ENCODE measurements at places on chromosomes 2 and 18.
A peak's percentile ranks its signal among the peaks of the same experiment; 100 is the strongest.

DNA sequence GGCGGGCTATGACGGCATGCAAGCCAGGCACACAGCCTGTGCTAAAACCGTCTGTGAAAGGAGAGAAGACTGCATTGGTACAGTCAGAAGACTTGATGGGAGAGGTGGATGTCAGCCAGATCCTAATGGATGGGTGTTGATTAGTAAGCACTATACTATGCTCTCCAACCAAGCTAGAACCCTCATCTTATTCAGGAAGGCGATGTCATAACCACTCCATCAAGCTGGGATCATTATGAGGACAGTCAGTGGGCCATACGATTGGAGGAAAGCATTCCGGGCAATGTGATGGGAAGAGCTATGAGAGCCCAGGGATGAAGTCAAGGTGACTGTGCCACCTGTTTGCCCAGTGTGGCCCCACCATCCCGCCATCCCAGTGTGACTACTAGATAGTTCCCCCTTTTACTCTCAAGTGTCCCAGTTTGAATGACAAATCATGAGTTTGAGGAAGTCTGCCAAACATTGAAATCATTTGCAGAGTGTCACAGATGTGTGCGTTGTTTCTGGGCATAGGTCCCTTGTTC is 66.4 kb downstream of the MRPS9 start:
- DNase-seq: no peak

DNA sequence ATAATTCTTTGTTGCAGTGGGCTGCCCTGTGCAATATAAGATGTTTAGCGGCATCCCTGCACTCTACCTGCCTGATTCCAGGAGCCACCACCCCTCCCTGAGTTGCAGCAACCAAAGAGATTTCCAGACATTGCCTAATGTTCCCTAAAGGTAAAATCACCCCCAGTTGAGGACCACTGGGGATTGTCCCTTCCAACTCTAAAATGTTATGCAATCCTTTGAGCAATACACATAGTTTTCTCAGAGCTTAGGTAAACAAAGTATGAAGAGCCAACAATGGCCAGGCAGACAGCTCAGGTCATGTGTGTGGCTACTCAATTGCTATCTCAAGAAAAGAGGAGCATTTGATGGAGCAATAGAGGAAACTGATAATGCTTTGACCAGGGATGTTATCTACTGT is 87.0 kb downstream of the XDH start:
- no peak for DNase-seq

GRCh38 chr2:160372585-160372984 is 121.0 kb downstream of the RBMS1 start:
- no peak for DNase-seq

DNA sequence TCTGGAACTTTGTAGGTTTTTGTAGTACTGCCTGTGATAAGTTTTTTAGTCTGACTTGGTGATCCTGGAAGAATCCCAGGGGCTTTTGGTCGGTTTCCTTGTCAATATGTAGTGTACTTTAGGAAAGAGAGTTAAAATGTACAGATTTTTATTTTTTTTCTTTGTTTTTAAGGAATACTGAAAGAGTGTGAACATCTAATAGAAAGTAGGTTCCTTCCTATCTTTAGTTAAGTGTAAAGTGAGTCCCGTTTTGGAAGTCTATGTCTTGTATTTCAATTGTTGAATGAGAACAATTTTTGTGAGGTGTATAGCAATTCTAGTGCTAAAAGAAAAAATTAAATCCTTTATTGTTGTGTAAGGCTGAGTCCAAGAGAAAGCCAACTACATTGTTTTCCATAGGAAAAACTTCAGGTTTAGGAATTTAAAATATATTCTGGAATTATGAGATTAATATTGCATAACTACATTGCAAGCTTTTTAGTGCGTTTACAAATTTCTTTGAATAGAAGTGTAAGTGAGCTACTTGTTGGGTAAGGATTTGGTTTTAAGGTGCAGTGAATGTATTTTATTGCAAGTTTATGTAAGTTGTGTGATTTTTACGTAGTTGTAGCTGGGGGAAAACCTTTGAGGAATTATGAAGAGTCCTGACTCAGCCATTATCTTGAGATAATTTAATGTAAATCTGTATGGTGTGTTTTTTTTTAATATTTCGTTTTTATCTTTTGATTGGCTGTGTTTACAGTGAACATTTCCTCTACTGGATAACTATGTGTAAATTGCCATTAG is 1.7 kb downstream of the VAPA start:
- no peak for DNase-seq

DNA sequence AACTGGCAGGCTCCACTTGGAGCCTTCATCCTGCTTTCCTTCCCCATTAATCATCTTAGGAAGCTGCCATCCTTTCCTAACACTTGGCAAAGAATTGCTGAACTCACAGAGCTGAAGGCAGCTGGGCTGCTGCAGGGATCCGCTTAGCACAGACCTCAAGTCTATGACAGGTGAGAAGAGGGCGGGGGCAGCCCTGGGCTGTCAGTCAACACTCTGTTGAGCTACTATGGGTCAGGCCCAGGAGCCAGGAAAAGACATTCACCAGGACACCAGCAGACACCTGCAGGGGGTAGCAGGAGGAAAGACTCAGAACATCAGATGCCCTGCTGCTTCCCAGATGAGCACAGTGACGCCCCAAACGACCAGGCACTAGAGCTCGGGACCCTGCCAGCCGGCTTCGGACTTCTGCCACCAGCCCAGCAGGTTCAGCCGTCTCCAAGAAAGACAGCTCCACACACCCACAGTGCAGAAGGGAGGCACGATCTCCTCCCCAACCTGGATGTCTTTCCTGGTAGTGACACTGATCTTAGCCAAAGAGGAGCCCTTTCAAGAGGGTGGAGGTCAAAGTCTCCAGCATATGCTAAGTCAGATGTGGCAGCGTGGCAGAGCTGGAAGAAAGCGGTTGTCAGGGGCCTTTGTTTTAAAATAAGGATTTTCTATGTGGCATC is 55.2 kb downstream of the SNORC start:
- no peak for DNase-seq

DNA sequence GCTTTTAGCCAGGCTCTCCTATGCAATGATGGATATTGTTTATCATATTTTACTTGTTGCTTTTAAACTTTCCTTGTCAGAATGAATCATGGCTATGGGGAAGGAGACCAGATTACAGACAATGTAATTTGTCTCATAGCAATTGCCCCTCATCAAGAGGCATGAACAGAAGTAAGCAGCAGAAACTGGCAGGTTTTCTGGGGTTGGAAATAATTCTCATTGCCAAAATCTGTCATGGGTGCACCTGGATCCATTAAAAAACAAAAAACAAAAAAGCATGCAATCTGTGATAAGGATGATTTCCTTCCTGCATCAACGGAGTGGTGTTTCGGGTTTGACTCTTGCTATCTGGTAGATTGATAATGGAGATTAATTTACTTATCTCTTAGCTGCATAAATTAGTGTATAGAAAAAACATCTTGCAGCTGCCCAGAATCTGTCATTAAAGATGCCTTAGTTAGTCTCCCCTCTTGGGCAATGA is 419.6 kb downstream of the SOX11 start:
- DNase-seq: no peak

- no peak for DNase-seq
Observed at GRCh38 chr2:55108456-55109160, 58.4 kb upstream of the RTN4 start.

DNA sequence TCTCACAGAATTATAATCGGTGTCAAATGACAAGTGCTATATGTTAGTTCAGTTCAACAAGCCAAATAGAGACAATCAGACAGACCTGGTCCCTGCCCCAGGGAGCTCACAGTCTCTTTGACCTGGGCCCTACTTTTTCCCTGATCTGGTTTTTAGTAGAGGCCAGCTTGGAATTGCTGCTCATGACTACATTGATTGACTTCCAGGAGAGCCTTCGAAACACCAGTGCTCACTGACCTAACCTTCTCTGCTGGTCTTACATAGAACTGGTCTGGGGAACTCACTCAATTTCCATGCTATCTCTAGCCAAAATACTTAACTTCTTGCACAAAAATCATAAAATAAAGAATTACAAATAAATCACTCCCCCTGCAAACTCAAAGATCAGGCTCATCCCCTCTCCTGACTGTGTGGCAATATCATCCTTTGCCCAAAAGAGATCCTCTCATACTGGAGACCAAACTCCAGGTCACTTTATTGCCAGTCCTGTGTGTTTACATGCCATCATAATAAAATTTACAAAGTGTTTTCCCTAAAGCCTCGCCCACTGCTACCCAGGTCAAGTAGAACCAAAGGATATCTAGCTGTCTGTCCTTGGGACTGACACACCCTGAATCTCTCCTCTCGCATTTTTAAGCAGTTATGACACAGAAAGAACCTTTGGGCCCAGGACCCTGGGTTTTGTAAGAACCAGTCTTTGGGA is 53.2 kb downstream of the PROC start:
- no peak for DNase-seq

GRCh38 chr2:181546086-181546485 is 88.9 kb downstream of the ITGA4 start:
- no peak for DNase-seq

GRCh38 chr2:73931531-73932500 is 5.1 kb downstream of the DGUOK start:
- DNase-seq: no peak

GRCh38 chr2:206230060-206230762 is 44.3 kb upstream of the ZDBF2 start:
- peak; percentile 36 for DNase-seq

GRCh38 chr2:1791006-1791605 is 46.8 kb upstream of the PXDN start:
- no peak for DNase-seq

DNA sequence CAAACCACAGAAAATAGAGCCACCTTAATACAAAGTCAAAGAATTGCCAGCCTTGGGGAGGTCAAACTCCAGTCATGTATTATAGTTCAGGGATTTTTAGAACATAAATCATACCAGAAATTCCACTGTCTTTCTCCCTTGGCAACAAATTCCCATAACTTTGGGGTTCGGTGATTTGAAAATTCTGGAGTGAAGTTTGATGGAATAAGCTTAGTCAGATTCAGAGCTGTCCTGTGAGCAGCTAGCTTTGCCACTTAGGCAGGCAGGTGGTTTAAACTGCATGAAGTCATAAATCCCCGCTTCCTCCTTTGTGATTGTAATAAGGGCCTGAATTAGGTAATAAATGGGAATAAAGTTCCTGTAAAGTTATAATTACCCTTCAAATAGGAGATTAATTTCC is 457.0 kb upstream of the HNMT start:
- no peak for DNase-seq

DNA sequence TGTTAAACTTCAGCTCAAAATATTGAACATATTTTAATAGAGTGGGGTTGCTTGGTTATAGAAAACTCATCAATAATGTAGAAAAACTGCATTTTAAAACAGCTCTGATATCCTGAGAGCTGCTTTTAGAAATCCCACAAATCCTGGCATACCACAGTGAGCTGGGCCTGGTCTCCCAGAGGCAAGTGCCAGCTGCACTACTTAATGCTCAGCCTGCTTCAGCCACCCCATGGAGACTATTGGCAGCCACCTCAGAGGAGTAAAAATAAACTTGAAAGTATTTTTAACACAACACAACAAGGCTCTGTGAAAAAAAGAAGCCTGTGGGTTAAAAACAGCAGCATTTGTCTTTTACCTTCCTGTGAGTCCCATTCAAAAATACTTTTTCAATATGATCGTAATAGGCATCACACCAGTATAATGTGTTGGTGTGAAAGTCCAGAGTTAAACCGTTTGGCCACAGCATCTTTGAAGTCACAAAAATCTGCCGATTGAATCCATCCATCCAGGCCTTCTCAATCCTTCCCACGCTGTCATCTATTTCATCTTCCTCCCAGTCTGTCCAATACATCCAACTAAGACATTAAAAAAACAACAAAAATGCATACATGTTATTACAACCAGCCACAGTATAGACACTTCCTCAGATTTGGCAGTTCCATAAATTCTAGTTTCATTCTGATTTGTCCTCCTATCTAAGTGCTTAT is 1115.3 kb downstream of the LRP1B start:
- DNase-seq: peak; percentile 19

DNA sequence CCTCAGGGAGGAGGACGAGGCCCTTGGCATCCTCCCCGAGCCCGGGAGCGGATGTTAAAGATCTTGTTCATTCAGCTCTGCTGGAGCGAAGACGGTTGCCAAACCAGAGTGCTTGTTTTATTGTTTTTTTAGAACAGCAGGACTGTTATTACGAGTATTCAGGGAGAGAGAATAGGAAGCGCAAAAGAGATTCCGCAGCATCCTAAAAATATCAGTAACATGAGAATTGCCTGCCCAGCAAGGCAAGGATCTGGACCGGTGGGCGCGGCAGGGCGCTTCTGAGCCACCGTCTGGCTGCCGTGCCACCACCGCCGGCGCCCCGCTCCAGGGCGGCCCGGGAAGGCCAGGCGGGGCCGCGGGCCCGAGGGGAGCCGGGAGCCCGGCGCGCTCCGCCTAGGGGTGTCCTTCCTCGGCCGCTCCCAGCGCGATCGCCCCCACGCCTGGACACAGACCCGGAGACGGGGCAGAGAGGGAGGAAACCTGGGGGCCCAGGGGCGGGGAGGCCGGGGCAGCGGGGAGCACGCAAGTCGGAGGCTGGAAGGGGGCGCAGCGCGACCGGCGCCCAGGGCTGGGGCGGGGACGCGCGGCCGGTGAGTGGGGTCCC is 843 bp downstream of the CYS1 start:
- DNase-seq: peak; percentile 81

- no peak for DNase-seq
Observed at GRCh38 chr2:205311201-205311600, 371.1 kb upstream of the NRP2 start.

- DNase-seq: no peak
Observed at GRCh38 chr2:177256695-177257094, 7.8 kb downstream of the NFE2L2 start.

DNA sequence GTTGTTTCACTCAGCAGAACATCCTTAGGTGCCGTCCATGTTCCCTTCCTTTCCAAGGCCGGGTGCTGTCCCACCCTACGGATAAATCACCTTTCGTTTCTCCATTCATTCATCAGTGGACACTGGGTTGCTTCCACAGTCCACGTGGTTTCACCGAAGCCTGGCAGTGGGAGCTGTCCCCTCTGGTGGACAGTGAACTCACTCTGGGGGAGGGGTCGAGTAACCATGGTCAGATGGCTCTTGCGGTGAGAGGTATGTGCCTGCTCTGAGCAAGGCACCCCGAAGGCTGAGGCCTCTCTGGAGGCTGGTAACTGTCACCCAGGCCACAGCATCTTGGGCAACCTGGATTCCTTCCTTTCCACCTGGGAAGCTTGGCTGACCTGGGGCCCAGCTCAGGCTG is 61.5 kb upstream of the TWIST2 start:
- no peak for DNase-seq

DNA sequence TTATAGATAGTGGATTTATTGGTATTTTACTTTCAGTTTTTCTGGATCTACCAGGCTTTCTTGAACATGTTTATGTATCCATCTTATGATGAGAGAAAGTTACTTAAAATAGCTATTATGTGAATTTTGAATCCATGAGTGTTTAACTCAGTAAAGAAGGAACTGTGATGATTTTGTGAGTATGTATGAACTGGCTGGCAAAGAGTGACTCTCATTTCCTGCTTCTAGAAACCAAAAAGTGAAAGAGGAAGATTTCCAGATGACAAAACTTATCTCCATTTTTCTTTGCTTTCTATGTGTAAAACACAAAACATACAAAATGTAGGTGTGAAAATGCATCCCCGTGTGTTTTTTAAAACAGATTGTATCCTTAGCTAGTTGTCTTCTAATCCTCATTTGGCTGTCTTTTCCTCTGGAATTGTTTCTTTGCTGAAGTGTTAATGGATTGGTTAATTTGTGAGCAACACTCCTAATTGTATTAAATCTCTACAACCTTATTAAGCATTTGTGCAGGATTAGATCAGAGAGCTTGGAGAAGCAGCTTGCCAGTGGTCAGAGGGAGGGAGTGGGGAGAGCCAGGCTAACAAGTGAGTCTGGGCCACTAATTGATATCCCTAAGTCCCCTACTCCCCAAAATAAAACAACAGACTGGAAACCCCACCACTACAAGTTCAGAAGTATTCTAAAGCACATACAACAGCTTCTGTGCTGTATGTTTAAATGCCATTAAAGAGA is 23.9 kb downstream of the PTPRM start:
- DNase-seq: peak; percentile 63
